GM12891 (cell line): ENCODE measurements at places on chromosomes 16 and 17.

DNA sequence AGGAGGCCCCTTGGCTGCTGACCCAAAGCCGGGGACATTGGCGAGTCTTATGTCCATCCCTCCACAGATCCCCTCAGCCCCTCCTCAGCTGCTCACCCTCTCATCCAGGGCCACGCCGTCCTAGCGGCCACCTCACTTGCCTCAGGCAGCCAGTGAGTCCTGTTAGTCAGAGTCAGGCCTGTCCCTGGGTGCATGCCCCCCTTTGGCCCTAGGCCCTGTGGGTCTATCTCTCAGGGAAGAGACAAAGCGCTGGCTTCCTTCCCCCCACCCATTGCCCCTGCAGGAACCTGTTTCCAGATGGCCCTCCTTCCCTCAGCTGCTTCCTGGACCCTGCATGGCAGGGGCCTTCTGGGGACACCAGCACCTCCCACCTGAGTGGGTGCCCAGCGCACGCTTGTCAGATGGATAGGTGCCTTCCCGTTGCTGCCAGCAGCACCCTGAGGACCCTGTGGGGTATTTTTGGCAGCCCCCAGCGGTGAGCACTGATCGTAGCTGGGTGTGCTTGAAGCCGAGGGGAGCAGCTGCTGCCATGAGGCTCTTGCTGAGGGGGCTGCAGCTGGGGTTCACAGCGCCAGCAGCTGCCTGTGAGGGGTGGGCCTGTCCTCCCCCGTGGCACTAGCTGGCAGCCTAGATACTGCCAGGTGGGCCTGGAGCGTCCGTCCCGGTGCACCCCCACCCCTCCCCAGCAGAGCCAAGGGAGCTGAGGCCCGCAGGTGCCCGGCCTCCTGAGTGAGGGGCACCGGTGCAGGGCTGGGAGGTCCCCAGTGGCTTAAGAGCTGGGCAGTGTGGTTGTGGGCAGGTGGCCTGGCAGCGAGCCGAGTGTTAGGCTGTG lies 8.4 kb downstream of the DBNDD1 start:
- no peak for DNase-seq

DNA sequence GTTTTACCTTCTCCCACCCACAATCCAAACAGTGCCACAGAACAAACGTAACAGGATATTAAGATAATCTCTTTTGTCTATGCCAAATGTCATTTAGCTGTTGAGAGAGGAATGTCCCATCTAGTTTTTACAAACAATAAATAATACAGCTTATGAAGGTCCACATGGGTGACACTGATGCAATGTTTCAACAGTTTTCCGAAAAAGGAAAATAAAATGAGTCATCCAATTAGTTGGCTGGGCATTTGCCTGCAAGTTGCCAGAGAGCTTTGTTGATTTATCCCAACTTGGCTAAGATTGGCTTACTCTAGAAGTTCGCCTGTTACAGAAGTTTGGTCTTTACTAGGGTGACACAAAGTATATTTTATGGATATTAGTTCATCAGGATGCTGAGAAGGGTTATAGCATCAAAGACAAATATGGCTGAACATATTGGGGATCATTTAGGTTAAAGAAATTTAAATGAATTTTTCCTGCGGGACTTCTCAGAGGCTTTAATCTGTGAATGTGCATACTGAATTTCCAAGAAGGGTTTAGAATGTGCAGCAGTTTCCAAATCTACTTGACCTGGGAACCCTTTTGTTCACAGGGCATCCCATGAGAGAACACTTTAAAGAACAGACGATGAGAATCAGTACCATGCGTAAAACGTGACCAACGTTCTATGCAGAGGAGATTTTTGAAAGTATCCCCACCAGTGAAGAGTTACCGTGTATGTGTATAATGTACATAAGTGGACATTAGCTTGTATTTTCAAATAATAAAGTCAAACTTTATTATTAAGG lies 73.1 kb downstream of the CDH13 start:
- DNase-seq, result no peak

GRCh38 chr16:2009164-2009711 lies 383 bp downstream of the ZNF598 start:
- no peak for DNase-seq

- DNase-seq, result no peak
Measured at GRCh38 chr17:77535435-77535834, 394.7 kb downstream of the SEC14L1 start.

DNA sequence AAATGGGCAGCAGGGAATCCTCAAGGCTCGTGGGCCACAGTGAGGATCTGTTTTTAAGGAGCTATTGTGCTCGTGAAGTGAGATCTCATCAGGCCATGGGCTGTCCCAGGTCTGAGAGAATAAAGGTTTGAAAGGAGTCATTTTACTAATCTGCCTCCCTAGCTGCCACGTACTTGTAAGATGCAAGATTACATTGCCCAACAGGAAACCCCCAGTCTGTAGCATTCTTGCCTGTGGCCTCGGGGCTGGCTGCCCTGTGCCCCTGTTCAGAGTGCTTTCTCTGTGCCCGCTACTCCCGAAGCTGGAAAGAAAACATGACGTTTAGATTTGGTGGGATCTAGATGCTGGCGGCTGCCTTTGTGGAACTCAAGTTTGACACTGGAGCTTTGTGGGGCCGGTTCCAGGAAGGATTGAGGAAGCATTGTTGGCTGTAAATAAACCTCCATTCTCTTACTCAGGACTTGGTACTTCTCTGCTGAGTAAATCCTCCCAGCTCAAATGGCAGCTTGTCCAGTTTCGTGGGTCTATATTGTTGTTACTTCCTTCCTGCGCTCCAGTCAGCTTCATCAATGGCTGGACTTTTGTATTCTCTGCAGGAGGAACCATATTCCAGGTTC lies 21.2 kb downstream of the SAP30BP start:
- no peak for DNase-seq

GRCh38 chr16:85480727-85481101 lies 132.4 kb upstream of the GSE1 start:
- DNase-seq, result no peak

- DNase-seq, result peak; percentile 7
Measured at GRCh38 chr17:13597723-13598347, 3.9 kb downstream of the HS3ST3A1 start.

GRCh38 chr17:18280766-18281371 lies 20.4 kb downstream of the MIEF2 start:
- DNase-seq, result no peak

DNA sequence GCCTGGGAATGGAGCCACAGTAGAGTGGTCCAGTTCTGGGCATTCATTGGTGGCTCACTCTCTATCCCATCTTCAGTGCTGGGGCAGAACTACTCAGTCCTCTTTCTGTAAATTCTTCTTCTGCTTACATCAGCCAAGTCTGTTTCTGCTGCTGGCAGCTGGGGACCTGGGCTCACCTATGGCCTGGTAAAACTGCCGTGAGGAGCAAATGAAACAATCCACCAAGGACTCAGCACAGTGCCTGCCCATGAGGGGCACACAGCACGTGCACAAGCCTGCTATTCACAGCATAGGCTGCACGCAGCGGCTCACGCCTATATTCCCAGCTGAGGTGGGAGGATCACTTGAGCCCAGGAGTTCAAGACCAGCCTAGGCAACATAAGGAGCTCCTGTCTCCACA lies 30.9 kb upstream of the SNN start:
- no peak for DNase-seq

- peak; percentile 58 for DNase-seq
Measured at GRCh38 chr17:76710863-76711611, at the start of gene MXRA7. MXRA7 (minus strand) TSS chr17:76710965; CDS start chr17:76710946, 19 bp downstream.

DNA sequence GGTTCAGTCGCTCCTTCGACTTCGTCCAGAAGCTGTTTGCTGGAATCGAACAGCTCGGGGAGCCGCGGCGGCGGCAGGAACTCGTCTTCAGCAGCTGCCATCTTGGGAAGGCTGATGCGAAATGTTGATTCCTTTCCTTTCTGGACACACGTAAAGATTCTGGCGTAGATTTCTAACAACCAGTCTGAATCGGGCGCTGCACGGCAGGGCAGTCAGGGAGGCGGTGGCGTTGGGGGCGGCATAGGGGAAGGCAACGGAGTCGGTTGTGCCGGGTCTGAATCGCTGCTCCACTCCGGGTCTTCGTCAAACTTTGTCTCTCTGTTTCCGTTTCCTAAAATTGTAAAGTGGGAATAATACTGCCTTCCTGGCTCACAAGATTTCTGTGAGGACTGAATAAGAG lies 30.3 kb downstream of the TEX14 start:
- DNase-seq, result no peak

- no peak for DNase-seq
Measured at GRCh38 chr16:14018851-14019250, 52.3 kb upstream of the MRTFB start.

DNA sequence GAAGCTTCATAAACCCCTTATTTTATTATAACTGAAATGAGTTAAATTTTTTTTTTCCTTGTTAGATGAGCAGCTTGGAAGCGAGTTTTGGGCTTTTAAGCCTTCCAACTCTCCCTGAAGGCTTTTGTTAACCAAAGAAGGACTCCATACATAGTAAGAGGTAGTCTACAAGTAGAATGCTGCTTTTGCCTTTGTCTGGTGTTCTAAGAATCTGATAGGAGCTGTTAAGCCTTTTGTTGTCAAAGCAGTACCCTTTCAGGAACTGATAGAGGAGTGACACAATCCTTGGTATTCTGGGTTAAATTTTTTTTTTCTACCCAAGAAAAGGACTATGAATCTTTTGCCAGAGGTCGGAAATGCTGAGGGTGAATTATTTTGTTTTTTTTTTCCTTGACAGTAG lies 26.1 kb downstream of the MAP2K4 start:
- DNase-seq, result no peak

- no peak for DNase-seq
Measured at GRCh38 chr16:58500430-58501241, 693 bp downstream of the NDRG4 start.

DNA sequence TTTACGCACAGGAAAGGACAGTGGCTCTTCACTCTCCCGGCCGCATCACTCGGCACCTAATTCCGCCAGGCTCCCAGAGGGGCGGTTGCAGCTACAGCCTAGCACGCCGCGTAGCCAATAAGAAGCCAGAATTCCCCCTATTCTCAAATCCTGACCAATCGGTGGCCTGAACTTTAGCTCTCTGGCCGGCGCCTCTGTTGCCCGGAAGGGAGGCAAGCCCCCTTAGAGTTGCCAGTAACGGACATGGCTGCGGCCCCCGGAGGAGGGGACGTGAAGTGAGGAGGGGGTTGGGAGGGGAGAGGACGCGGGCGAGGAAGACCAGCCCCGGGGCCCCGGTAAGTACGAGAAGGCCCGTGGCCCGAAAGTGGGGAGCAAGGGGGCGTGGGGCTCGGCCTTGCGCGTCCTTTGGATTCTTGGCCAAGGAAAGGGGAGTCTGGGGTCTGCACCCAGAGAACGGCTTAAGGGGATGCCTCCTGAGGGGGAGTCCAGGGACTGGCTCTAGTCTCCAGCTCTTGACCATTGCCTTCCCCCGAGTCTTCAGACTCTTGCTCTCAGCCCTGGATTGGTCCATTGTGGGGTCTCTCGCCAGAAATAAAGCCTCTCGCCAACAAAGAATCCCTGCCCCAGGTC lies at the start of gene TMEM94:
TMEM94 (plus strand) TSS at position 219 of the 630 bp plus-strand sequence. CDS start 15,271 bp downstream, outside the sequence.
- peak; percentile 80 for DNase-seq

DNA sequence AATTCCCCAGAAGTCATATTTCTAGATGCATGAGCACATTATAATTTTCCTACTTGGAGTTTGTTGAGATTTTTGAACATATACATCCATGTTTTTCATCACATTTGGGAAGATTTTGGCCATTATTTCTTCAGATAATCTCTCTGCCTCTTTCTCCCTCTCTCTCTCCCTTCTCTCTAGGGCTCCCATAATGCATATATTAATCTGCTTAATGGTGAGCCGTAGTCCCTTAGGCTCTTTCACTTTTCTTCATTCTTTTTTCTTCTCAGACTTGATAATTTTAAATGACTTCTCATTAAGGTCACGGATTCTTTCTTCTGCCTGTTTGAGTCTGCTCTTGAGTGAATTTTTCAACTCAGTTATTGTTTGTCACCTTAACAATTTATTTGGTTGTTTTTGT lies 101.5 kb downstream of the IRX3 start:
- DNase-seq, result no peak

DNA sequence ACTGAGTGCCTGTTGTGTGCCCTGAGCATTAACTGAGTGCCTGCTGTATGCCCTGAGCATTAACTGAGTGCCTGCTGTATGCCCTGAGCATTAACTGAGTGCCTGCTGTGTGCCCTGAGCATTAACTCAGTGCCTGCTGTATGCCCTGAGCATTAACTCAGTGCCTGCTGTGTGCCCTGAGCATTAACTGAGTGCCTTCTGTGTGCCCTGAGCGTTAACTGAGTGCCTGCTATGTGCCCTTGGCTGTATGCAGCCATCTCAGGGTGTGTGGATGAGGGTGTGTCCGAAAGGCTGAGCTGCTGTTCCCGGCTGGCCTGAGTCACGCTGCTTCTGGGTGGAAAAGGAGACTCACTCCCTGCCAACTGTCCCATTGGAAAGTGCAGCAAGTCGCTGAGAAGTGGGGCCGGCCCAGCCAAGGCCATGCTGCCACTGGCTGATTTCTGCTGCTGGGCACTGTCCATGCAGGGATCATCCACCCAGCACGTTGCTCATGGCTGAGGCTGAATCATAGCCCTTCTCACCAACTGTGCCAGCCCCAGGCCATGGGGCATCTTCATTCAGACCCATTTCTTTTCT lies 113.8 kb downstream of the OR1D5 start:
- no peak for DNase-seq

DNA sequence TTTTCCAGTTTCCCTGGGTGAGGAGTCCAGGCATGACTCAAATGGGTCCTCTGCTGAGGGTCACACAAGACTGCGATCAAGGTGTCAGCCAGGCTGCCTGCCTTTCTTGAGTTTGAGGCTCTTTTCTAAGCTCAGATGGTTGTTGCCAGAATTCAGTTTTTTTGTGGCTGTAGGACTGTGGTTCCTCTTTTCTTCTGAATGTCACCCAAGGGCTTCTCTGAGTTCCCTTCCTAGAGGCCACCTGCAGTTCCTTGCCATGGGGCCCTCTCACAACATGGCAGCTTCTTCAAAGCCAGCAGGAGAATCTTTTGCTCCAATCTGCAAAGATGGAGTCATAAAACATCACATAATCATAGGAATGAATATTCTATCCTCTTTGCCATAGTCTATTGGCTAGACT lies 17.5 kb downstream of the LIMD2 start:
- DNase-seq, result no peak

- DNase-seq, result no peak
Measured at GRCh38 chr17:72308744-72309385, 188.0 kb downstream of the SOX9 start.

DNA sequence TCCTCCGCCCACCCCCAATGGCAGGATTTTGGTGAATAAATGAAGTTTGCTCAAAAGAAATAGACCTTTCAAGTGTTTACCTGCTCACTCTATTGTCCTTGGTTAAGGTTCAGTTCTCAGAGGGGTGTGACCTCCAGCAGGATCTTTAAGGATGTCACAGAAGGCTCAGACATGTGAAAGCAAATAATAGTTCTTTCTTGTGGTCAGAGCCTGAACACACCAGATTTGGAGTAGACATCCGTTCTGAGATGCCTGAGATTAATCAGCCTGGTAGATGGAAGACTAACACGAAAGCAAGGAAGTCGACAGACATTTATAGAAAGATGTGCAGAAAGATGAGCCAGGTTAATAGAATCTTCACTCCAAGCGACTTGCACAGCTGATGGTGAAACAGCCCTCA lies 557.9 kb upstream of the CDH11 start:
- DNase-seq, result no peak

DNA sequence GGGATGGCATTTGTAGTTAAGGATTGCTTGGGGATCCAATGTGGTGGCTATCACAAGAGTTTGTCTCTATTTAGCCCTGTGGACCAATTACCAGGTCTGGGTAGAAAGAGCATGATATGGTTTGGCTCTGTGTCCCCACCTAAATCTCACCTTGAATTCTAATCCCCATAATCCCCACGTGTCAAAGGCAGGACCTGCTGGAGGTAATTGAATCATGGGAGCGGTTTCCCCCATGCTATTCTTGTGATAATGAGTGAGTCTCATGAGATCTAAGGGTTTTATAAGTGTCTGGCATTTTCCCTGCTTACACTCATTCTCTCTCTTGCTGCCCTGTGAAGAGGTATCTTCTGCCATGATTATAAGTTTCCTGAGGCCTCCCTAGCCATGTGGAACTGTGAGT lies 86.4 kb upstream of the HS3ST4 start:
- DNase-seq, result no peak
